ENCODE measurements at places on chromosomes 3 and 15.

DNA sequence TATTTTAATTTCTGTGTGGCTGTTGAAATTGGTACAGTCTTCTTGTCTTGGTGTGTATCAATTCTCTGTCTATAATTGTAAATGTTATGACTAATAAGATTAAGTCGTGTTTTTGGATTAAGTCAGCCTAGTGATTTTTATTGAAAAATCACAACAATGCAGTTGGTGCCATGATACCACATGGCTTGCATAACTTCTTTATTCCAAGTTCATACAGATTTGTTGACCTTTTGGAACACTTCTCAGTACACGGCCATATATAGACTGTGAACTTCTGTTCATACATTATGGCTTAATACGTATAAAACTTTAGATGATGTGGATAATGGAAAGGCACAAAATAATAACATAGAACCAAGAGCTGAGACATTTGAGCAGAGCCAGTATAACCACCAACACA, 121.2 kb upstream of the NAALADL2 start:
- no peak for DNase-seq

GRCh38 chr3:106305127-106305526, 436.3 kb upstream of the CBLB start:
- DNase-seq, result no peak

GRCh38 chr15:69951256-69951897, 146.3 kb downstream of the TLE3 start:
- peak; percentile 65 for DNase-seq

- DNase-seq, result no peak
Measured at GRCh38 chr3:60752809-60753208, 498.4 kb downstream of the FHIT start.

DNA sequence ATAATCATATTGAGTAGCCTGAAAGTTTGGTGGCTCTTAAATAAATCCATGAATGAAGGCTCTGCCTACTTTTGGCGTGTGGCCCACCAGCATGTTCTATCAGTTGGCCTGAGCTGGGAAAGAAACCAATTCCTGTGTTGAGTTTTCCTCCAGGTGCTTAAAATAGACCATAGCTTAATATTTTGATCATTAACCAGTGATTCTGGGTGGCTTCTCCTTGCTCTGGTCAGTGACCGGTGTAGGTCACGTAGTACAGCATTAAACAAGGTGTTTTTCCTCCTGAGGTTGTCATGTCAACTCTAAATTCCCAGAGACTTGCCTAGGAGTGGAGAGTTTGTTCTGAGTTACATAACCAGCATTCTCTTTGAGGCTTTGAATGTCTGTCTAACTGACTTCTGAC, 1.3 kb downstream of the HHLA2 start:
- no peak for DNase-seq

GRCh38 chr3:103614719-103615118, 1179.9 kb downstream of the ZPLD1 start:
- DNase-seq, result no peak

- DNase-seq, result no peak
Measured at GRCh38 chr3:11622586-11623550, 20.8 kb downstream of the VGLL4 start.

DNA sequence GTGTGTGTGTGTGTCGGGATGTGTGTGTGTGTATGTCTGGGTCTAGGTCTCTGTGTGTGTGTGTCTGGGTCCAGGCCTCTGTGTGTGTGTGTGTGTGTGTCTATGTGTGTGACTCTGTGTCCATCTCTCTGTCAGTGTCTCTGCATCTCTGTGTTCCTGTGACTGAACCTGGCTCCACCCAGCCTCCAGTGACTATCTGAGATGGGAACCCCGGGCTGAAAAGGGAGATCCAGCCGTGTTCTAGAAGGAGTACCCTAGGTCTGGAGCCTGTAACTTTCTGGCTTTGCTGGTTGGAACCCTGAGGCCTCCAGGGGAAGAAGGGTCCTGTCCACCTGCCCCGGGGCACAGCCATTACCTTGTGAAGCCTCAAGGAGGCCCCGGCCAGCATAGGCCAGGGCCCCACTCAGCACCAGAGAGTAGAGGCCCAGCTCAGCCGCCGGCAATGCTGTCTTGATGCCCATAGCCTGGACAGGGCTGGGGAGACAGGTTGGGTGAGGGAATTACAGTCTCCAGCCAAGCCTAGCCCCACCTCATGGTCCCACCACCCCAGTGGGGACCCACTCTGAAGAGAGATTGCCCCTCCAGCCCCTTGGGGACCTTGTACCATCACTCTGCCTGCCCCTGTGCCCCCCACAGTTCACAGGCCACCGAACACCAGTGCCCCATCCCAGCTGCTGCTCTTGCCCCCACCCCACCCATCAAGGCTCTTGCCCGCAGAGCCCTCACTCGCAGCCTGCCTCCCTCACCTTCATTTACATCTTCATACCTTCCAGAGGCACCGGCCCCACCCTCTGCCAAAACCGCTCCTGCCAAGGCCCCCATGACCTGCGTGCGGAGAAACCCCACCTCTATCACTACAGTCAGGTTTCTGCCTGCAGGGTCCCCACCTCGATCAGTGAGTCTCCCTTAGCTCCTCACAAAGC, 2.0 kb downstream of the HHATL start:
- no peak for DNase-seq

- DNase-seq, result no peak
Measured at GRCh38 chr3:184178521-184179138, 4.0 kb downstream of the AP2M1 start.

GRCh38 chr3:115040673-115041286, 106.3 kb downstream of the ZBTB20 start:
- peak; percentile 54 for DNase-seq

DNA sequence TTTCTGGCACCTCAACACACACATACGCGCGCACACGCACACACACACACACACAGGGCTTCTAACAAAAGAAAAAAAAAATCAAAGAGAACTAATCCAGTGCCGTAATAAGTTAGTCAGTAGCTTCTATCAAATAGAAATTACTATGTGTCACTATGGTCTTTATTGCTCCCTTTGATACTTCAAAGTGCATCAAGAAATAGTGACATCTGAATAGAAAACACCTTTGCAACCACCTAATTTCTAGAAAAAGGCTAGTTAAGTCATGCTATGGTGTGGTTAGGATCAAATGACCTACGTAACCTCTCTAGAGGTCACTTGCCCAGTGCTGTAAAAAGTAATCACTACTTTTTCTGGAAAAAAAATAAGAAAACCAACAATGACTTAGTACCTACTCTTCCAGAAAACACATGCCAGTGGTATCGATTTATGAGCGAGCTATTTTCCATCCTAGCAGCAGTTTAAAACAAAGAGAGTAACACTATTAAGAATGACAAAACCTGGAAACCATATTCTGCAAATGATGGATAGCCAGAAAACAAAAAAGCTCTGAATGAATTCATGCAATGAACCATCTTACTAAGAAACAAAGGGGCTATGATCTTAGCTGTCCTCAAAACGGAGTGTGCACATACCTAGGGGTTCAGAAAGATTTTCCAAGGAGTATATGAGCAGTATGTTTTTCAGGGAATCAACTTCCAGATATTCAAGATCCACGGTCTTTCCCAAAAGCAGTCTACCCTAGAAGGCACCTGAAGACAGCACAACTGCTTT, 6.8 kb downstream of the AVEN start:
- DNase-seq, result no peak

DNA sequence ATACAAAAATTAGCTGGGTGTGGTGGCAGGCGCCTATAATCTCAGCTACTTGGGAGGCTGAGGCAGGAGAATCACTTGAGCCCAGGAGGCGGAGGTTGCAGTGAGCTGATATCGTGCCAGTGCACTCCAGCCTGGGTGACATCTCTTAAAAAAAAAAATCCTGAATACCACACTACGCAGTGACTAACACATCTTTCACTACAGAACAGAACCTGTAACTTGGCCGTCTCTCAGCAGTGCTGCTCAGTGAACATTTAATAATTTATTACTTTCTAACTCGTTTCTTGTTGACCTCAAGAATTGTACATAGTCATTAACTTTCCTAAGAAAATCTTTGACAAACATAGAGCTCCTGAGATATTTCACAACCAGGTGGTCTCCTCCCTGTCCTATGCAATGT, 3.8 kb downstream of the GREM1 start:
- no peak for DNase-seq

DNA sequence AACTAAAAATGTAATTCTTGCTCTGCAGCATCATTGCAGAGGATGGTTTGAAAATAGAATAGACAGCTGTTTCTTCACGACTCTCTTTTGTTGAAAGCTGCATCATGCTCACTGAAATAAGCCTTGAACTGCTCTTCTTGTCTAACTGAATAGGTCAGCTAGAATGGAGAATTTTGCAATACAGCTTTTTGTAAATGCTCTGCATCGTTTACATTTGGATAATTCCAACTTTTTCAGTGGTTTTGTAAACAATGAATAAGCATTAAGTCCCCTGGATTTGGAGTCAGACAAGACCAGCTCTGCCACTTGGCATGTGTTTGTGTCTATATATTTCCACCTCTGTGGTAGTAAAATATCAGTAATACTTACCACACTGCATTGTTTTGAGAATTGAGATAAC, 95.2 kb downstream of the PLSCR2 start:
- DNase-seq, result no peak

- no peak for DNase-seq
Measured at GRCh38 chr3:179174316-179174715, 26.2 kb downstream of the PIK3CA start.

DNA sequence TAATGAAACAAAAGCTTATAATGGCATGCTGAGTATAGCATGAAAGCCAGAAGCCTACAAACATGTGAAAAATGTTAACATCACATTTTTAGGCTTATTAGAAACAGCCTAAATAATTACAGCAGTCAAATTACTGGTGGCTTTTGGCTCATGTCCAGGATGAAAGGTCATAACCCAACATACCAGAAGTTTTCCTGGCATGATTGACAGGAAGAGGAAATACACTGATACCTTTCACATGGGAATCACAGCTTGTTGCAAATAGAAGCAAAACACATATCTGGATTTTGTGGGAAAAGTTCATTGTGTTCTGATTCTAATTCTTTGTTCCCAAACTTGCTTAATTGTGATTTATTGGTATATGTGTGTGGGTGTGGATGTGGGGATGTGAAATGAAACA, 393.5 kb upstream of the ARRDC4 start:
- no peak for DNase-seq

GRCh38 chr3:45515999-45516725, 78.4 kb upstream of the LIMD1 start:
- no peak for DNase-seq

- DNase-seq, result no peak
Measured at GRCh38 chr3:139455206-139455605, 21.1 kb downstream of the RBP2 start.

DNA sequence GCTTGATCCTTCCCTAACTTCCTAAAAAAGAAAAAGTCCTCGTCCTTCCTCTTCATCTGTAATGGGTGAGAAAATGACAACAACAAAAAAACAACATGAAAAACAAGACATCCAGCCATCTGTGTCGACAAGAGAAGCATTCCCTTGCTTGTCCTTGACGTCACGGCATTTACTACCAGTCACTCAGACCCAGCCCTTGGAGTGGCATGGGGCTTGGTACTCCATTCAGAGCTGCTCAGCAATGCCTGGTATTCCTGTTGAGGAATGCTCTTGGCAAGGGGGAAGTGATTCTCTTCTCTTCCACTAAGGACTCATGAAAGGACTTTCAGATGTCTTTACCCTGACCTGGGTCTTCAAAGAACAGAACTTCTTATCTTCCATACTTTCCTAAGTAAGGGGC, 339.7 kb upstream of the RASGRP1 start:
- no peak for DNase-seq

- no peak for DNase-seq
Measured at GRCh38 chr3:144031938-144032337, 60.3 kb downstream of the DIPK2A start.

- DNase-seq, result no peak
Measured at GRCh38 chr15:65655026-65655425, 33.3 kb downstream of the SLC24A1 start.

DNA sequence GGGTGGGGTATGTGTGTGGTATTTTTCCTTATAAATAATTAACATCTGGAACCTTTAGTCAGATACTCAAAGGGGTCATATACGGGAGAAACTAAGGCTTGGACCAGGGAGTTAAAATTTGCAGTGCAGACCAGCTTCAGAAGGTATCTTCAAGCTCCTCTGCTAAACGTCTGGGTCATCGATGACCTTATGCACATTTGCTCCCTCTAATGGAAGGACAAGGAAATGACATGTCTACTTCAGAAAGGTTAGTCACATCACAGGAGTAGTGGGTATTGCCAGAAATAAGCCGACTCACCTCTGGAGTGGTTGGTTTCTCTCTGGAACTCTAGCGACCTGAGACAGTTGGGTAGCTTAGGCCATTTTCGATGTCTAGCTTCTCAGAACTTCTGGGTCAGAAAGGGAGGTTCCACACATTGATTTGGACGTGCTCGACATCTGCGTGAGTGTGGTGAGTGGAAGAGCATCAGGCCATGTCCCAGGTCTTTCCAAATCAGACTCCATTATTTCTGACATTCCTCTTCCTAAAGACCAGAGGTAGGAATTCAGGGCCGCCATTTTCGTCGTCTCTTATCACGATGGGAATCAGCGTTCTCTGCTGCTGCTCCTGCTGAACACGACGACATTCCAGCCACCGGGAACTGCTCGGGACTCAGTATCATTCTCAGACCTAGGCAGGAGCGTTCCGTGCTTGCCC, 31.8 kb upstream of the RASA2 start:
- DNase-seq, result peak; percentile 88

- DNase-seq, result no peak
Measured at GRCh38 chr3:127668906-127669305, 3.8 kb upstream of the ABTB1 start.

- DNase-seq, result no peak
Measured at GRCh38 chr3:66860771-66861170, 137.3 kb upstream of the KBTBD8 start.

DNA sequence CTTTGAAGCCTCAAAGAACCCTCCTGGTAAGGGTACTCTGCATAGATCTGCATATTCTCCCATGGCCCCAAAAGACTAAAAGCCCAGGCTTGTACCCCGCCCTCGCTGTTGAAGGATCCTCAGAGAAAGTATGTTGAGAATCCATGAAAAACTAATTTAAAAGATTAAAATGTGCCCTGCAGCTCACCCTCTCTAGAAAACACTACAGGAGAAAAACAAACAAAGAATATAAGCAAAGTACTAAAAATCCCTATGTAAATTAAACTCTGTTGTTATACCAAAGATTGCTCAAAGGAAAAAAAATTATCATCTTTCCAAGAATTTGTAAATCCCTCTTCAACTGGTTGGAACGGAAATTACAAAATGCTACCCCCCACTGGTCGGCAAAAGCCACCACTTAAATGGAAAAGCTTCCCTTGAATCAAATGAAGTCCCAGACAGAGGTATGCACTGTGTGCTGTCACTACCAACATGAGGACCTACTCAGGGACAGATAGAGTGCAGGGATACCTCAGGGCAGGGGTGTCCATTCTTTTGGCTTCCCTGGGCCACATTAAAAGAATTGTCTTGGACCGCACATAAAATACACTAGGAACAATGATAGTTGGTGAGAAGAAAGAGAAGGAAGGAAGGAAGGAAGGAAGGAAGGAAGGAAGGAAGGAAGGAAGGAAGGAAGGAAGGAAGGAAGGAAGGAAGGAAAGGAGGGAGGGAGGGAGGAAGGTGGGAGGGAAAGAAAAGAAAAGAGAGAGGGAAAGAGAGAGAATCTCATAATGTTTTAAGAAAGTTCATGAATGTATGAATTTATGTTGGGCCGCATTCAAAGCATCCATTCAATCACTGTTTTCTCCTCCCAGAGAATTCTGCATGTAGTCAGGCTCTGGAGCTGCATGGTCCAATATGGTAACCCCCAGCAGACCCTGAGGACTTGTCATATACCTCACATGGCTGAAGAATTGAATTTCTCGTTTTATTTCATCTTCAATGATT, 88.1 kb downstream of the MAGI1 start:
- DNase-seq, result no peak

- peak; percentile 42 for DNase-seq
Measured at GRCh38 chr3:14698601-14699244, 23.8 kb downstream of the C3orf20 start.

- no peak for DNase-seq
Measured at GRCh38 chr3:31187380-31187779, 292.9 kb upstream of the GADL1 start.
